Natural killer cell (primary cell): ENCODE measurements at places on chromosomes 12 and 14. TPM values are rescaled to one million over a fixed set of nuclear protein-coding genes. Genes with fewer than 3 reads are reported as not detected.

DNA sequence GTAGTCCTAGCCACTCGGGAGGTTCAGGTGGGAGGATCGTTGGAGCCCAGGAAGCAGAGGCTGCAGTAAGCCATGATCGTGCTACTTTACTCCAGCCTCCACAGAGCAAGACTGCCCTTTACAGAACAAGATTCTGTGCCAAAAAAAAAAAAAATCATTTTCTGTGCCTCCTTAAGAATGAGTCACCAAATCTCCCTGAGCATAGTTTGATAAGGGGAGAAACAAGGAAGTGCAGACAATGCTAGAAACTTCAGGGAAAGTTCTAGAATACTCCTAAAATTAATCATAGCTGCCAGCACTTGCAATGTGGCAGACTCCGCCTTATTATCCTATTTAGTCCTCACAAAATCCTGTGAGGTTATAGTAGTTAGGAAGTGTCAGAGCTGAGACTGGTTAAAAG is 74.5 kb downstream of the KCNK10 start:
- no peaks in the 10 kb centered on the region for H3K27me3 ChIP-seq
- DNase-seq, result no peak
- no peak overlapping the region for H3K27ac ChIP-seq
- H3K4me3 ChIP-seq, result no peak overlapping the region
- no peaks in the 10 kb centered on the region for H3K4me1 ChIP-seq
- no peaks in the 10 kb centered on the region for H3K36me3 ChIP-seq

The AMDHD1 gene
- total RNA-seq, result 1.6 TPM

- peaks cover 14% of the 10 kb centered on the region for H3K4me1 ChIP-seq
- no peaks in the 10 kb centered on the region for H3K36me3 ChIP-seq
- DNase-seq, result no peak
- H3K4me3 ChIP-seq, result no peak overlapping the region
- no peaks in the 10 kb centered on the region for H3K27me3 ChIP-seq
Measured at GRCh38 chr12:26867080-26867479, 34.1 kb upstream of the ITPR2 start.

DNA sequence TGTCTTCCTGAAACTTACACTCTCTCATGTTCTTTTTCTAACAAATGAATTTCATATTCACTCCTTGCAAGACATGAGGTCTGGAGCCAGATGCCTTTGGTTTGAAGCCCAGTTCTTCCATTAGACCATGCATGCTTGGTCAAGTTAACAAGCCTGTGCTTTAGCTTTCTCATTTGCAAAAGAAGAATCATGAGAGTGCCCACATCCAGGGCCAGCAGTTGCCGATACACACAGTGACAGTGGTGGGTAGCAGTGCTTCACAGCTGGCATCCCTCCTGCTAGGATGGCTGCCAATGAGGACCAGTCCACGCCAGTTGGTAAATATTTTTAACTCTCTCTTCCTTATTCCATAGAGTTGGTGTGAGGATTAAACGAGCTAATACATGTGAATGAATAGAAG is 163.1 kb downstream of the PHLDA1 start:
- no peak overlapping the region for H3K27ac ChIP-seq
- no peak overlapping the region for H3K4me3 ChIP-seq
- H3K4me1 ChIP-seq, result no peaks in the 10 kb centered on the region
- DNase-seq, result no peak

DNA sequence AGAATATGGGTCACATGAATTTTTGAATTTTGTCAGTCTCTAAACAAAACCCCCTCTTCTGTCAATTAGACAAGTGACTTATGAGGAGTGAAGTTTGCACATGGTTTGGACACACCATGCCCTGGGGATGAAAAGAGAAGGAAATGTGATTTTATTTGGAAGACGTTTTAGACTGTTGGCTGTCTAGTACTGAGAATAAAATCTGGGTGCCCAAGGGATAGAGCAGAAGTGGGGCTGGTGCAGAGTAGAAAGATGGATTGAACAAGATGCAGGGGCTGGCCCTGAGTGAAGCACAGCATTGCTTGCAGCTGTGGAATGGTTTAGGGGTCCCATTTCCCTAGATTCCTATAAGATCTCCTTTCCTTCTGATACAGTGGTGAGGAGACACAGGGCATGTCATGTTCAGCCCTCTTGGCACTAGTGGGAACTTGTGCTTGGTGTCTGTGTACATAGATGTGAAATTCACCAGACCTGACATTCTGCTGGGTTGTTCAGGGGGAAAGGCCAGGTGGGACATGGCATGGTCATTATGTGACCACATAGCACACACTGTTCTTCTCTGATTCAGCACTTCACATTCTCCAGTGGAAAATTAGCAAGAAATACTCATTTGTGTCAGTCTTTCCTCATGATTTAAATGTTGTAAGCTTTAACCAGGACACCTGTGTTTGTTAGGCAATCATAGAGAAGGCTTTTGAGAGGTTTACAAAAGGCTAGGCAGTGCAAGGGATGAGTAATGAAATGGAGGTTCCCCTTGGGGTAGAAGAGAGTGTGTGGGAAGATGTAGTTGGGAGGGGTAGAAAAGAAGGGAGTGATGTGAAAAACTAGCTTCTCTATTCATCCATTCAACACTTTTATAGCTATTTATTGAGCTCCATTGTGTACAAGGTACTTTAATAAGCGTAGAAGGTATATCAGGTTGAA is 202.3 kb upstream of the IGF1 start:
- H3K27me3 ChIP-seq, result no peaks in the 10 kb centered on the region
- no peak for DNase-seq
- no peak overlapping the region for H3K4me3 ChIP-seq
- no peaks in the 10 kb centered on the region for H3K36me3 ChIP-seq
- no peaks in the 10 kb centered on the region for H3K4me1 ChIP-seq
- H3K27ac ChIP-seq, result no peak overlapping the region

The ZNF740 gene
- total RNA-seq, result 37.1 TPM

DNA sequence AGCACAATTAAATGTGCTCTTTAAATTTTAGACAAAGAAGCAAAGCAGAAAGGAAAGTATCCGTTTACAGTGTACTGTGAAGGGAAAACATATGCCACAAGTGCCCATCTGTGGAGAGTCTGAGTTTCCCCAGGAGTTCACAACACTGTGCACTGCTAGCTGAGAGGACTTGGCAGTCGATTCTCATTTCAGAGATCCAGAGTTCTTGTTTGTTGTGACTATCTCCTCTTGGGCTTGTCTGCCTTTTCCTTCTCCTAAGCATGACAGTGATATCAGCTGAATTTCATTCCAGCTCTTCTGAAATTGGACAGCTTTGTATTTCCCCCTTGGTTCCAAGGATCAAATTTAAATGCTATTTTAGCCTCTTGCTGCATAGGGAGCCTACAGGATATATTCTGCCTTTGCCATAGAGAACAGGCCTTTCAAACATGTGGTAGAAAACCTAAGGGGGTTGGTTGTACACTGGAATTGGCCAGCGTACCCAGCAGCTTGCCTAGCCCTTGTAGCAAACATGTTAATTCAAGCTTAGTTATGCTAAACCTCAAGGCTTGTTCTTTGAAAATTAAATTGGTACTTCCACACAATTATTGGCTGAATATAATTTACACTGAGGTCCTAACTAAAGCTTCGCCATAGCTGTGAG is 259.2 kb upstream of the NOVA1 start:
- H3K36me3 ChIP-seq, result no peaks in the 10 kb centered on the region
- no peak overlapping the region for H3K27ac ChIP-seq
- H3K4me1 ChIP-seq, result no peaks in the 10 kb centered on the region
- no peak overlapping the region for H3K4me3 ChIP-seq
- DNase-seq, result no peak

- DNase-seq, result no peak
- no peak overlapping the region for H3K4me3 ChIP-seq
- H3K27ac ChIP-seq, result no peak overlapping the region
- no peaks in the 10 kb centered on the region for H3K4me1 ChIP-seq
- no peaks in the 10 kb centered on the region for H3K27me3 ChIP-seq
Measured at GRCh38 chr12:3646561-3647241, 106.2 kb downstream of the CRACR2A start.

GRCh38 chr12:46915082-46915481 is 89.3 kb upstream of the SLC38A4 start:
- no peak for DNase-seq
- H3K27ac ChIP-seq, result no peak overlapping the region
- no peak overlapping the region for H3K4me3 ChIP-seq
- no peaks in the 10 kb centered on the region for H3K36me3 ChIP-seq
- H3K4me1 ChIP-seq, result no peaks in the 10 kb centered on the region
- no peaks in the 10 kb centered on the region for H3K27me3 ChIP-seq

DNA sequence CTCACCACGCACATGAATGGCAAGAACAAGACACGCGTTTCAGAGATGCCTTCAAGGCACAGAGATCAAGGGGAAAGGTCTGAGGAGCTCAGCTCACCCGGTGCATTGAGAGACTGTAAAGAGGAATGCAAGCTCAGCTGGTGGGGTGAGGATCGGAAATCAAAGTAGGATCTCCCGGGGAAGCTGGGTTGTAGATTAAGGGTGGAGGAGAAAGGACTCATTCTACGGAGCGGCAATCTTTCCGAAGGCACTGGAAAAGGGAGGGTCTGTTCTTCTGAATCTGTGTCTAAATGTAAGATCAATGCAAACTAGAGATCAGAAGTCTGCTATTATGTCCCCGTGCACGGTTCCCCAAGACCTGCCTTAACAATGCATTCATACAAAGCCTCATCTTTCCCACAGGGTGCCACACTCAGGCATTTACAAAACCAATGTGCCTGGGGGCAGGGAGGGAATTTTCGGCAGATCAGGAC is 41.6 kb upstream of the PYGL start:
- H3K27me3 ChIP-seq, result no peaks in the 10 kb centered on the region
- no peaks in the 10 kb centered on the region for H3K36me3 ChIP-seq
- no peak for DNase-seq

The PPP1CC gene
- 117 TPM for total RNA-seq

- no peak overlapping the region for H3K4me3 ChIP-seq
- H3K36me3 ChIP-seq, result no peaks in the 10 kb centered on the region
- DNase-seq, result no peak
- H3K27me3 ChIP-seq, result no peaks in the 10 kb centered on the region
- H3K4me1 ChIP-seq, result no peaks in the 10 kb centered on the region
Measured at GRCh38 chr12:70258605-70259403, 15.6 kb downstream of the CNOT2 start.
